ENCODE measurements at places on chromosomes 4 and X.

- DNase-seq: no peak
Observed at GRCh38 chrX:53544936-53545335, 110.8 kb upstream of the HSD17B10 start.

DNA sequence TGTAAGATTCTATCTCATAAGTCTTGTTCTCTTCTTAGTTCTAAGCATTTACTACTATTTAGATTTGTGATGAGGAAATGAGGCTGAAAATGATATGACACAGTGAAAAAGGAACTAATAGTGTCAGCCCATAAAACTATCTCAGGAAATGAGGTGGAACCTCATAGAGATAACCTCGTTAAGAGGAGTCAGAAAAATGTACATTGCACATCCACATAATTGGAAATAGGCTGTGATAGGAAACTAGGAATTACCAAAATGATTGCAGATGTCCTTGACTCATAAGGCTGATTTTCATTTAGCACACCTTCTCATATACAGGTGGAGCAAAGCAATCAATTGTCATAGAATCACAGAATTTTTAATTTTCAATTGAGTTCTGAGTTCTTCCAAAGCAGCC lies 26.8 kb downstream of the ANXA10 start:
- DNase-seq: no peak

DNA sequence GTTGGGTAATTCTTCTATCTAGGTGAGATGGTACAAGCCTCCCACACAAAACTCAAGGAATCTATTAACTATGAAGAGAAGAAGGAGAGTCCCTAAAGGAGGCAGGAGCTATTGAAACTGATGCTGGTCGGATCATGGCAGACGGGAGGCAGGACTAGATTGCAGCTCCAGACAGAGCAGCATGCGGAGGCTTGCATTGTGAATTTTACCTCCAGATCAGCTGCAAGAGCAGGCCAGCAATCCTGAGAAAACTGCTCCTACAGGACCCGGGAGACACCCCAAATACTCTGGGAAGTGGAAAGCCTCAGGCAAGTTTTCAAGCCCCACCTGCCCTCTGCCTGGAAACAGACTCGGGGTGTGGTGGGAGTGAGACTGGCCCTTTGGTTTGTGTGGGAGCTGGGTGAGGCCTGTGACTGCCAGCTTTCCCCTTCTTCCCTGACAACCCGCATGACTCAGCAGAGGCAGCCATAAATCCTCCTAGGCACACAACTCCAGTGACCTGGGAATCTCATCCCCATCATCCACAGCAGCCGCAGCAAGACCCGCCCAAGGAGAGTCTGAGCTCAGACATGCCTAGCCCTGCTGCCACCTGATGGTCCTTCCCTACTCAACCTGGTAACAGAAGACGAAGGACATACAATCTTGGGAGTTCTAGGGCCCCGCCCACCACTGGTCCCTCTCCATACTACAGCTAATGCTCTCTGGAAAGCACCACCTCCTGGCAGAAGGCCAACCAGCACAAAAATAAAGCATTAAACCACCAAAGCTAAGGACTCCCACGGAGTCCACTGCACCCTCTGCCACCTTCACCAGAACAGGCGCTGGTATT lies 30.9 kb downstream of the GATB start:
- no peak for DNase-seq

GRCh38 chrX:94051926-94052325 lies 377.9 kb downstream of the FAM133A start:
- no peak for DNase-seq

GRCh38 chrX:106894978-106895452 lies 8.1 kb downstream of the RIPPLY1 start:
- DNase-seq: no peak

DNA sequence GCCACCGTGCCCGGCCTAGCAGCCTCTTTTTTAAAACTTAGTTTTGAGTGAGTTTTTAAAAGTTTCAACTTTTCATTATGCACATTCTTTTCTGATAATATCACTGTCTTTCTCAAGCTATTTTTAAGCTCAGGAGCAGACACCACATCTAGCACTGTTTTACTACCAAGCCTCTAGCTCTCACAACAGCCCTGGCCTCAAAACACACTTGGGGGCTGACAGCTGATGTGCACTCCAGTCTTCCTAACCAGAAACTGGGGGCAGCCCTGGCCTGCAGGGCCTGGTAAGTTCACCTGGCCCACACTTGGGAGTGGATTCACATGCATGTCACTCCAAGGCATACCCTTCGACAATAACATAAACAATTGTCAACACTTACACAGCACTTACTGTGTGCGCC lies 34.0 kb downstream of the CENPU start:
- DNase-seq: no peak

GRCh38 chr4:133102612-133103409 lies 46.3 kb upstream of the PCDH10 start:
- no peak for DNase-seq

DNA sequence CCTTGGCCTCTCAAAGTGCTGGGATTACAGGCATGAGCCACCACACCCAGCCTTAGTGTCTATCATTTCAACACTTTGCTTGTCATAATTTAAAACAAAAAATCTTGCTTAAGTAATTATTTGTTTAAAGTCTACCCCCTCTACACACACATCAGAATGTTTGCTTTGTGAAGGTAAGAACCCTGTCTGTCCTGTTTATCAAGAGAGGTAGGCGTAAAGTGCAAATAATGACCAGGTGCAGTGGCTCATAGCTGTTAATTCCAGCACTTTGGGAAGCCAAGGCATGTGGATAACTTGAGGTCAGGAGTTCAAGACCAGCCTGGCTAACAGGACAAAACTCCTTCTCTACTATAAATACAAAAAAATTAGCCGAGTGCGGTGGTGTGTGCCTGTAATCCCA lies 326.7 kb upstream of the CLNK start:
- DNase-seq: no peak

- DNase-seq: no peak
Observed at GRCh38 chr4:170446782-170447181, 357.0 kb upstream of the AADAT start.

DNA sequence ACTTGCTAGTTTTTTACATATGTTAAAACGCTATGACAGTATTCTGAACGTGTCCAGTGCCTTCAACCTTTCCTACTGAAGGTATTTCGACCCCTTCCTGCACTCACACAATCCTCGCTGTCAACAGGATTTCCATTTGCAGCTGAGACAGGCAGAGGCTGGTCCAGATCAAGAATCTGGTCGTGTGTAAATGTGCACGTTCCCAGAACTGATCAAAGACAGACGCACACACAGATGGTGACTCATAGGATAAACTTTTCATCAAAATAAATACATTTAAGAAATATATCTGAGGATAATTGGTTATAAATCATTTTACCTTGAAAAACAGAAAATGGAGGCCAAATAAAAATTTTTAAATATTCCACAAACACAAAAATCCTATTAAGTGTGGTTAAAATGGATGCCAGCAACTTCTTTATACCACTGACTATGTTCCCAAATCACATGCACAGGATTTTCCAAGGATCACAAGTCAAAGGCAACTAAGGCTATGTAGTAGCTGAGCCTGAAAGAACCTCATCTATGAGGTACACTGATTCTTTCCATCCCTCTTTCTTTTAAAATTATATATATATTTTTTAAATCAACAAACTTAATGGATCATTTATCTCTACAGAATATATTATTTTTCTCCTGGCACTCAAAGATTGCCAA lies 85.9 kb downstream of the RNF150 start:
- no peak for DNase-seq

DNA sequence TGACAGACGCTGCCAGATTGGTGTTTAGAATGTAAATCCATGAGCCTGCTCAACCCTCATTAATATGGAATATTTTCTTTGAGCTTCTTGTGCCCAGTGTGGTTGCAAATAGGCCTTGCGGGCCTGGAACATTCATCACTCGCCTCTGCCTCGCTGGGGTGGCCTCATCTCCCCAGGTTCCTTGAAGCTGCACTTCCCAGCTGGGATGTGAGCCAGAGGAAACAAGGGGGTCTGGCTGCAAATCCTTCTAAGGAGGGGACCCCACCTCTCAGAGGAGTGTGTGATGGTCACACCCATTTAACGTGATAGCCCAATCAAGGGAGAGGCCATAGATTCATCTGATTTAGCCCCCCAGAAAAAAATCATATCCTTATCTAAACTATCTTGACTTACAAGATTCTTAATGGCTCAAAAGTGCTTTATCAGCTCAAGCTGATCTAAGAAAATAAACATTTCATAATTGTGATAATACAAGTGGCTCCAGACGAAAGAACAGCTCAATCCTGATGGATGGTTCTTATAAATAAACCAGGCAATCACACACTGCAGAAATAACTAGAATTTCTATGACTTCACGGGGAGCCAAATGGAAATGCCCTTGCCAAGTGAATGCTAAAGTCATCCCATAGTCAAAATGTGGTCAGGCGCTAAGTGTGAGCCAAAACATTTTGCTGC lies 189.9 kb downstream of the PTTG2 start:
- no peak for DNase-seq

GRCh38 chr4:134762053-134762452 lies 560.5 kb upstream of the PABPC4L start:
- DNase-seq: no peak

DNA sequence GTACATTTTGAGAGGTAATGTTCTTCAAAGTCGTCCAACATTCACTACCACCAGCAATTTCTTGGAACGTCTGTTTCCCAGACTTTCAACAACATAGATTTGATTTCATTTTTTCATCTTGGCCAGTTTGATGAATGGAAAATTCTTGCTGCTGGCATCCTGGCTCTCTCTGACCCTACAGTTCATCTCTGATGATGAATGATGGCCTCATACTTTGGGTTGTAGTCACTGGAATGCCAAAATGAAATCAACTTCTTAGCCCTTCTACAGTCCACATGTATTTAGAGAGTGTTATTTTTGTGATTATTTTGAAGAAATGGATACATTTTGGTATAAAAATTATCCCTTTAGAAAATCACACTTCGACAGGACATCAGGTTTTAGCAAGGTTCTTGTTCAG lies 8.8 kb downstream of the CHST7 start:
- no peak for DNase-seq

DNA sequence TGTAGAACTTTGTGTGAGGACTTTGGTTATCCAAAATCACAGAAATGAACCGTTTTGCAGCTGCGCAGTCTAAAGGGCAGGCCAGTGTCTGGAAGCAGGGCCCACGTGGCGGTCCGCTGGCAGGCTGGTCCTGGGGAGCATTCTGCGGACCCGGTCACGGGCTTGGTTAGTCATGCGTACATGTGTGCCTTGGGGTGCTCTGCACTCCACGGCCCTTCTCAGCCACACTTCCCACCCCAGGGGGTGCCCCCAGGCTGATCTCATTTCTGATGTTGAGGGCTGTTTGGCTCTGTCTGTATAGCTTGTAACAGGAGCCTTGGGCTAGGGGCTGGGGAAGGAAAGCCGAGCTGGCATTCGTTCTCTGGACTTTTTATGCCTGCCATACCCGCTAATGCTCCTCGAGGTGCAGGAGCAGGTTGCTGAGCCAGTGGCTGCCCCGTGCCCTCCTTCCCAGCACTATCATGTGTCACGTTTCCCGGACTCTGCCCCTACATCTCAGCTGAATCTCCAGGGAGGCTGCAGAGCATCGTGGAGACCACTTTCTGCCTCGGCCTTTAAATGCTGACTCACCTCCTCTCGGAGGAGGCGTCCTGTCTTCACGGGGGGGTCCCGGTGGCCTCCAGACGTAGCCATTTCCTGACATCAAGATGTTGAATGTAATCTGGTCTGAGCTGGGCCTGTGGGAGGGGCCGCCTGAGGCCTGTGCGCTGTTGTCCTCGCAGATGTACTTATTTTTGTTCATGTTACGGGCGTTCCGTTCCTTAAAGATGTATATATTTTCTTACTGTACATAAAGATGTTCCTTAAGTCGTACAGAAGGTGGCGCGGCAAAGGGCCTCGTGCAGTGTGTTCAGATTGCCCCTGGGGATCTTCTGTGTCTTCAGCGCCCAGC lies 11.4 kb upstream of the TADA2B start:
- no peak for DNase-seq

DNA sequence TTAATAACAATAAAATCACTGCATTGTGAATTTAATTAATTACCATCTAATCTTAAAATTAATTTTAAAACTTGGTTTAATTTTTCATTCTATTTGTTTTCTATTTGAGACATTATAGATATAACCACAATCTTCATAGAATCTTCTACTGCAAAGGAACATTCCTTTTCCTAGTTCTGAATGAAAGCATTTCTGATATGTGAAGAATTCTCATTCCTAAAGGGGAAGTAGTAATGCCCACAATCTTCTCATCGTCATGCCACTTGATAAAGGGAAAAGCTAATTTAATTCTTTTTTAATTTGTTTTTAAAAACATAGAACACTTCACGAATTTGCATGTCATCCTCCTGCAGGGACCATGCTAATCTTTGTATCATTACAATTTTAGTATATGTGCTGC lies 23.7 kb downstream of the MGARP start:
- no peak for DNase-seq

GRCh38 chr4:13413729-13414437 lies 70.3 kb downstream of the RAB28 start:
- DNase-seq: no peak

DNA sequence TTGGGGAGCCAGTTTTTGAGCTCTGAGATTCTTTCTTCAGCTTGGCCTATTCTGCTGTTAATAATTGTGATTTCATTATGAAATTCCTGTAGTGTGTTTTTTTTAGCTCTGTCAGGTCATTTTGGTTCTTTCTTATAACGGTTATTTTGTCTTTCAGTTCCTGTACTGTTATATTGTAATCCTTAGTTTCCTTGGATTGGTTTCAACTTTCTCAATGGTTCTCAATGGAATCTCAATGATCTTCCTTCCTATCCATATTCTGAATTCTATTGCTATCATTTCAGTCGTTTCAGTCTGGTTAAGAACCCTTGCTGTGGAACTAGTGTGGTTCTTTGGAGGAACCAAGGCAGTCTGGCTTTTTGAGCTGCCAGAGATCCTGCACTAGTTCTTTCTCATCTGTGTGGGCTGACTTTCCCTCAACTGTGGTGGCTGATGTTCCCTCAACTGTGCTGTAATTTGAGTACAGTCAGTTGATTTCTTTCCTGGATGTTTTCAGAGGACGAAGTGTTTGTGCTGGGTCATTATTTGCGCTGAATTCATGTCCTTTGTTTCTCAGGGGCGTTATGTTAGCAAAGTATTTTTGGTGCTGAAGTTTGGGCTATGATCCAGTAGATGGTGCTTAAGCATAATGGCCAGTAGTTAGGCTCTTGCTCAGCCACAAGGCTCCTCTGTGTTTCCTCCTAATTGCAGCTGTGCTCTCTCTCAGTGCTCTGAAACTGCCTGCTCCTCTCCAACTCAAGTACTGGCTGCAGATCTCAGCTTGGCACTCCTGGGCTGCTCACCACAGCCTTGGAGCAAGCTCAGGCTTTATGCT lies 27.5 kb downstream of the ENPEP start:
- DNase-seq: no peak

- no peak for DNase-seq
Observed at GRCh38 chr4:7608046-7608445, 173.3 kb upstream of the PSAPL1 start.
